Activated gamma-delta T cell (primary cell): ENCODE measurements at places on chromosomes 12 and 14.

DNA sequence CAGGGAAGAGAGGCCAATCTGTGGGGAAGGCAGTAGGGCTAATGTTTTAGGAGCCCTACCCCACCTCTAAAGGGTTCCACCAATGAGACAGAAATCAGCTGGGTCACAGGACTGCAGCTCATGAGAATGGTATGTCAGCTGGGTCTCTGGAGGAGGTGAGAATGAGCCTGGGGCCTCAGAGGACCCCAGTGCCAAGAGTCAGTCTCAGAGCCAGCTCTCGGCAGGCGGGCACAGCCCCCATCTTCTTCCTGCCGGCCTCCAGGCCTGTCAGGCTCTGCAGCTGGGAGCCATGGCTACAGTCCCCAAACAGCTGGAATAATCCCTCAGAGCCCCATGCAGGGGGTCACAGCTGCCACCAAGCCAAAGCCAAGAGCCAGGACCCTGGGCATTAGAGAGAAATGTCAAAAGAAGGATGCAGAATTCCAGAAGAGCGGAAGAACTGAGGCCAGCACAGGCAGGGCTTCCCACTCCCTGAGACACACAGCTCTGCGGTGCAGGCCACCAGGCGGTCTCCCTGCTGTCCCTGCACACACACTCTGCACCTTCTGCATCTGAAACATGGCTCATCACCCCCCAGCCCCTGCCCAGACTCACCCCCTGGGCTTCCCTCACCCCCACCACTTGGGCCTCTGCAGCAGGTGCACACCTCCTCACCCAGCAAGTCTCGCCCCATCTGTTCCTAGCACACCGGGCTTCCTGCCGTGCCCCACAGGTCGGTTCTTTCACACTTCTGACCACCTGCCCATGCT, 26.0 kb downstream of the ITPK1 start:
- DNase-seq, result no peak

DNA sequence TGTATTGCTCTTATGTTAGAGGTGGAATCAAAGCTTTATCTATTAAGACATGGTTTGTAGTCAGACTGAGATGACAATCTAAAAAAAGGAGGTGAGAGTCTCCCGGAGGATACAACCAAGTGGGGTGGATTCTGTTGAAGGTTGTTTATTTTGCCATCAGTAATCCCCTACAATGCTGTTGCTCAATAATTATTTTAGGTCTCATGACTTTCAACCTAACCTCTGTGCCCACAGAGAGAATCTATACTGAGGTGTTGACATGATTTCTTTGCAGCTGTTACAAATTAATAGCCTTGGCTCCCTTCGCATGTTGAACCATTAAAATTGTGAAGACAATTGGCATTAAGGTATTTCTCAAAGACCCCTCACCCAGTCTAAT, 28.7 kb upstream of the FOS start:
- no peak for DNase-seq

DNA sequence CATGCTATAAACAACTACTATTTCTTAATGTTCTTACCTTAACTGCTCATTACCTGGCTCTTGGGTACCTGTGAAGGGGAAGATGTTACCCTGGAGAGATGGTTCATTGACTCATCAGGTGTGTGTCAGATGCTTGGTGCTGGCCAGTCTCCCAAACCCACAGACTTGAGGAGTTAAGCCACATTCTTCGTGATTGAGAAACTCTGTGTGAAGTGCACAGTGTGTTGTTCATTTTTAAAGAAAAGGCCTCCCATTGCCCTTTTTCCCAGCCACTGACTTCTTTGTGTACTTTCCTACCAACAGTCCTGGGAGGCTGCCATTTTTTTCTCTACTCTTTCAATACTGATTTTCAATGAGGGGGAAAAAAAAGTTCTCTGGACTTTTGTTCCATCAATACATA, 3.2 kb downstream of the MGST1 start:
- no peak for DNase-seq

DNA sequence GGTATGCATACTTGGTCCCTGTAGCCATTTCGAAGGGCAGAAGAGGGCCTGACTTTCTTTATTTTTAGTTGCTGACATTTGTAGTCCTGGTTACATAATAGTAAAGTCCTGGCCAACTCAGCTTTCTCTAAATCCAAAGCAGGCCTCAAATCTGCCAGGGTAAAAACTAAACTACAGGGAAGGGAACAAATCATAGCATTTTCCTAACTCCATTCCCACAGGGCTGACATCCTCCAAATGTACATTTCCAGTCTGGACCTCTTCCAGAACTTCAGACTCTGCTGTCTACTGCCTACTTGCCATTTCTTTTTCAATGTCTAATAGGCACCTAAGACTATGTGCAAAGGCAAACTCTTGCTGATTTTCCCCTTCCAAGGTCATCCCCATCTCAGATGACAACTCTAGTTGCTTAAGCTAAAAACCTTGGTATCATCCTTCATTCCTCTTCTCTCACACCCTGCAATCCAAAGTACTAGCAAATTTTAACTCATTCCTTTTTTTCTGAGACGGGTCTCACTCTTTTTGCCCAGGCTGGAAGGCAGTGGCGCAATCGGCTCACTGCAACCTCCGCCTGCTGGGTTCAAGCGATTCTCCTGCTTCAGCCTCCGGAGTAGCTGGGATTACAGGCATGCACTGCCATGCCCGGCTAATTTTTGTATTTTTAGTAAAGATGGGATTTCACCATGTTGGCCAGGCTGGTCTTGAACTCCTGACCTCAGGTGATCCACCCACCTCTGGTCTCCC, 2.0 kb downstream of the DDIT3 start:
- DNase-seq, result no peak

- DNase-seq, result no peak
These were observed 49.5 kb downstream of the GPR137C start for GRCh38 chr14:52602131-52602530.
